ENCODE measurements at places on chromosomes 4 and X. TPM values are rescaled to one million over a fixed set of nuclear protein-coding genes. Genes with fewer than 3 reads are reported as not detected.

GRCh38 chr4:158810487-158811215 lies 41.8 kb downstream of the FNIP2 start:
- DNase-seq: no peak

- DNase-seq: no peak
Measured at GRCh38 chrX:133676344-133677122, 261.2 kb upstream of the GPC4 start.

GRCh38 chr4:53593765-53594164 lies 2.5 kb upstream of the LNX1 start:
- no peak for DNase-seq

DNA sequence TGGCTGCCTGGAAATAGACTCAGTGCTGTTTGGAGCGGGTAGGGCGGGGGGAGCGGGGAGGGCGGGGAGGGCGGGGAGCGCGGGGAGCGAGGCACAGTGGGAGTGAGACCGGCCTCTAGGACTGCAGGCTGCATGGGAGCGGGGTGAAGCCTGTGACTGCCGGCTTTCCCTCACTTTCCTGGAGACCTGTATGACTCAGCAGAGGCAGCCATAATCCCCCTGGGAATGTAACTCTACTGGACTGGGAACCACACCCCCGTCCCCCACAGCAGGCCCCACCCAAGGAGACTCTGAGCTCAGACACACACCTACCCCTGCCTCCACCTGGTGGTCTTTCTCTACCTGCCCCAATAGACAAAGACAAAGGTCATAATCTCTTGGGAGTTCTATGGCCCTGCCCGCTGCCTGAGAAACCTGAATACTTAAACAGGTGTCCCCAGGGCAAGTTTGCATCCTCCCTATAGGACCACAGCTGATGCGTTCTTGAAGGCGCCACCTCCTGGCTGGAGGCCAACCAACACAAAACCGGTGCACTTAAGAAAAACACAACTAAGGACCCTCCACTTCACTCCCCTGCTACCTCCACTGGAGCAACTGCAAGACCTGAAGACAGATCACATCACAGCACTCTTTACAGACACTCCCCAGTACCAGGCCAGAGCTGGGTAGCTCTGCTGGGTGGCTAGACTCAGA lies 18.0 kb downstream of the HDAC8 start:
- no peak for DNase-seq

DNA sequence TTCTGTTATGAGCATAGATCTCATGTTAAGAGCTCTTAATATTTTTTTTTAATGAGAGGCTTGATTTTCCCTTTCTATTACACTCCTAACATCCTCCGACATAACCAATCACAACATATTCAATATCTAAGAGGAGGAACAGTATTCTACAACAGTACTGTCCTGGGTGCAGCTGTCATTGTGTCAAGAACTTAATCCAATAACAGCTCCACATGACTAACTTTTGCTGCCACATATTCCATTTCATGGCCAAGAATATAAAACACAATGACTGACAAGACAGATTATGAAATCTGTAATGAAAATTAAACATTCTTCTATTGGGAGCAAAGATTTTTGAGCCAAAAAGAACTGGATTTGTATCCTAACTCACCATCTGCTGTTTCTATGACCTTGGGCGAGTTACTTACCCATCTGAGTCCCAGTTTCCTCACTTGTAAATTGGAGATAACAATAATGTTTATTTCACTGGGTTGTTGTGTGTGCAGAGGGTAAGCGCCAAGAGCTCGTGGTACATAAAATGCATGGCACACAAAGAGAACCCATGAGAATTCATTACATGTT lies 405.6 kb downstream of the SPRY1 start:
- DNase-seq: no peak

GRCh38 chr4:140702096-140702757 lies 54.0 kb downstream of the TBC1D9 start:
- DNase-seq: no peak

GRCh38 chr4:152308951-152309350 lies 226.9 kb downstream of the FBXW7 start:
- DNase-seq: no peak

GRCh38 chrX:39826813-39827543 lies 270.8 kb downstream of the BCOR start:
- no peak for DNase-seq

- DNase-seq: no peak
Measured at GRCh38 chr4:112381996-112382692, 85.0 kb downstream of the ALPK1 start.

DNA sequence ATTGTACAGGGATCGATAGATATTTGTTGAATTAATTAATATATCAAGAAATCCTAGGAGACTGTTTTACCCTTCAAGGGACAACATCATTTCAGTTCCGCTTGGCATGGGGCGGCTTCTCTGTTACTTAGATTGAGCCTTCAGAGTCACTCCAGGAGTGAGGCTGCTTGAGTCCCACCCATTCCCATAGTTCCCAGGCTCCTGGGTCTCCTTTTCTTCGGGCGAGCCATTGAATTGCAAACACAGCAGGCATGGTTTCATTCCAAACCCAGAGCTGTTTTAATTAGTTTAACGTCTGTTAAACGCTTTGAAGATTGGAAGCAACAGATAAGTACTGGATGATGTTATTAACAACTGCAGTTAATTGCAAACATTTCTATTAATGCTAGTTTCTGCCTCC lies 571 bp upstream of the EDA start:
- DNase-seq: no peak

DNA sequence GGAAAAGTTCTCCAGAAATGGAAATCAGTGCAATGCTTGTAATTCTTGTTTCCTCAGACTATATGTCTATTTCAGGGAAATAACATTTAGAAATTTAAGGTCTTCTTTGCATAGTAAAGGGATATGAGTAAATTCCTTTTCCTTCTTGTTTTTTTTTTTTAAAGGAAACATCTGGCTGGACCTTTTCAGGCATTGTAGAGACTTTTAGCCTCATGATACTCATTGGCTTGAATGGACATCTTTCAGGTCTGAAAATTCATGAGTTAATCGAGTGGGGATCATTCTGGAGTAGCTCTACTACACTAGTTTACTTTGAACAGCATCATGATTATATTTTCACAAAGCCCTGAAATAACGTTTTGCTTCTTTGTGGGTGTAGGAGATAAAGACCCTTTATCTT lies 88.6 kb upstream of the CBLL2 start:
- no peak for DNase-seq

- no peak for DNase-seq
Measured at GRCh38 chr4:54165438-54165837, 63.7 kb upstream of the PDGFRA start.

DNA sequence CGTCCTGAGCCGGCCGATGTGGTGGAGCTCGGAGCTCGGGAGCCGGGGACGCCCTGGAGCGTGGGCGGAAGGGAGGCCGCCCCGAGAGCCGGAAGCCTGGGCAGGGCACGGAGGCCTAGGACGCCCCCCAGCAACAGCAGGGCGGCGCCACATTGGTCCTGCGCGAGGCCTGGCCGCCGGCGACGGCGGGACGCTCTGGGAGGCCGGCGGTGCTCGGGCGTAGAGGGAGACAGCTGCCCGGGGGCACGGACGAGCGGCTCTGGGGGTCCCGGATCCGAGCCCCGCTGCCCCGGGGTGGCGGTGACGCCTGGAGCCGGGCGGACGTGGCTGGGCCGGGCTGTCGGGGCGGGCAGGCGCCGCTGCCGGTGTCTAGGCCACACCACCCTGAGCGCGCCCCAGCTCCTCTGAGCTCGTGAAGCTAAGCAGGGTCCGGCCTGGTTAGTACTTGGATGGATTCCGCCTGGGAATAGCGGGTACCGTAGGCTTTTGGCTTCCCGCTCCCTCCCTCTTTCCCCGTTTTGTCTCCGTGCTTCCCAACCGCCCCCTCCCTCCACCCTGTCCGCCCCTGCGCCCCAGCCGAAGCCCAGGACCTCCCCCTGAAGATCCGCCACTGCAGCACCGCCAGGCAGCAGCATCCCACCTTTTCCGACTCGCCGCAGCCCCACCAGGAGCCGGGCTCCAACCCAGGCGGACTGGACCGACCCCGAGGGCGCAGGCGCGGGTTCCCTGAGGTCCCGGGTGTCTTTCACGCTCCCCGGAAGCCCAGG lies 12.1 kb downstream of the FRG2 start:
- no peak for DNase-seq

DNA sequence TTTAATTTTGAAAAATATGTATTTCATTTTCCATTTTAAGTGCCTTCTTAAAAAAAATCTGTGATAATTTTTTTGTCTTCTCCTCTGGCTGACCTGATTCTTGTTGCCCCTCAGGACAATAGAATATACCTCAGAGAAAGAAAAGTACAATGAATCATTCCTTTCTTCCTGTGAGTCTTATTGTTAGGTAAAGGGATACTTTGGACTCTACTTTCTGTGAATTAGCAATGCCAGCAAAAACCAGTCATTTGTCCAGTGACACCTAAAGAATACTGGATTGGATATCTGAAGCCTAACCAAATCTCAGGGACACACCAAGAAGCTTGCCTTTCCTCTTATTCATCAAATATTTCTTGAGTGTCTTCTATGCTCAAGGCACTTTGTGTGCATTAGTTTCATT lies 102.1 kb downstream of the AREG start:
- DNase-seq: no peak

- no peak for DNase-seq
Measured at GRCh38 chrX:13688384-13688957, 457 bp upstream of the RAB9A start.

DNA sequence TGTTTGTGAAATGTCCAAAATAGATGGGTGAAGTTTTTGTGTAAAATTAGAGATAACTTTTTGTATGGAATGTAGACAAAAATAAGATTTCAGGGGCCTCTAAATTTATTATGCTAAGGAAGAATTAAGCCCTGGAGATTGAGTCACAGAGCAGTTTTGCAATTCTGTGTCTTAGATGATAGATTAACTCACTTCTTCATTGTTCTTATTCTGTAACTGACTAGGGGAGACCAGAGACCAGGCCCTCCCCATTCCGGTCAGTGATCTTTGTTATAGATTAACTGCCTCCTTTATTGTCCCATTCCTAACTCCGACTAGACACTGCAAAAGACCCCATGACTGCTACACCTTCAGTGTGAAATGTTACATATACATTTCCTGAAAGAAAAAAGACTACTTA lies 238.4 kb upstream of the TAPT1 start:
- no peak for DNase-seq

- DNase-seq: no peak
Measured at GRCh38 chr4:181701214-181701613, 542.0 kb upstream of the TENM3 start.

DNA sequence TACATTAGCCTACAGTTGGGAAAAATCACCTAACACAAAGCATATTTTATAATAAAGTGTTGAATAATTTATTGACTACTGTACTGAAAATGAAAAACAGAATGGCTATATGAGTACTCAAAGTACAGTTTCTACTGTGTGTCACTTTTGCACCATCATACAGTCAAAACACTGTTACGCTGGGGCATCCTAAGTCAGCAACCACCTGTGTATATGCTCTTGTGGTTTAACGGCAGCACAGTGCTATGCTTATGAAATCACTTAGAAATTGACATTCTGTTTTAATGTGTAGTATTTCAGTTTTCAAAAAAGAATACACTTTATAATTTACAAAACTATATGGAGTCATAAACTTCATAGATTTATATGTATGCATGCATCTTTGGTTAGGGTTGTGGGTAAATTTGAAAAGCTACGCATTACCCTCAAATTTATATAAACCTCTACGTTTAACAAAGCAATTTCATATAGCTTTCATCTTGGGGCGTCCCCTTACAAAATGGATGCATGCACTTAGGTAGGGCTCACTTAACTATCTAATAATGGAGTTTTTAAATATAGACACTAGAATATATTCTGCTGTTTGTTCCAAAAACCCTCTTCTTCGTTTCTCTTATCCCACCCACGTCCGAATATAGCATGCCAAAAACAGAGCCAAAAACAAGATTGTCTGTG lies 690 bp upstream of the NEIL3 start:
- no peak for DNase-seq

- no peak for DNase-seq
Measured at GRCh38 chr4:151485541-151486131, 76.7 kb downstream of the FHIP1A start.

DNA sequence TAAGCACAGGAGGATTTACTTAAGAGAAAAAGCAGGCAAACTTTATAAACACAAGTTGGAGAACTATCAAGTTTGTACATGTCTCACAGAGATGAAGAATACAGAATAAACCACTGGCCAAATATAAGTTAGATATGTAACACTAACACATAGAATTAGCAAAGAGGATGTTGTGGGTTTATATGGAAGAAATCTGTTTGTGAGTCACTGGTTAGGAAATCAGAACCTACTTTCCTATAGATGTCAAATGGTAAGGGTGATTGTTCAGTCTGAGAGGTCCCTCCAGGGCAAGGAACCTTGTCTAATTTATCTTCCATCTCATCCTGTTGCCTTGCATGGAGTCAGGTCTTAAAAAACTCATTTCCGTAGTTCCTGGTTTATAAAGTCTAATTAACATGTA lies 14.8 kb upstream of the ART3 start:
- no peak for DNase-seq

DNA sequence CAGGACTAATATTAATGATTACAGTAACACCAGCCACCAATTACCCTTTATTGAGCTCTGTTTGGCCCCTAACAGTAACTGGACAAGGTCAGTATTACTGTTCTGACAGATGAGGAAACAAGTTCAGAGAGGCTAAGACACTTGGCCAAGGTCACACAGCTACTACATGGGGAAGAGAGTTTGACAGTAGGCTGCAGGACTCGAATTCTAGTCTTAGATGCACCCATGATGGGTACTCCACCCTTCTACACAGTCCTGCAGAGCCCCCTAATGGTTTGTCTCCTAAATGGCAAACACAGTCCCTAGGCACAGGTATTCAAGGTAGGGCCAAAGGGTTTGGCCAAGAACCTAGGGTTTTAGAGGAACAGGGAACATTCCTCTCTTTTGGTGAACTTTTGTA lies 93.9 kb downstream of the NSUN7 start:
- no peak for DNase-seq

- DNase-seq: no peak
Measured at GRCh38 chr4:158785718-158786117, 16.9 kb downstream of the FNIP2 start.

MAGED4 gene
- total RNA-seq: 120 TPM

DLG3 gene
- total RNA-seq: 86.8 TPM

GAGE1 gene
- not detected for total RNA-seq

SLC7A11 gene
- total RNA-seq: 33.0 TPM

PPP1R2C gene
- total RNA-seq: not detected

TXK gene
- 0.41 TPM for total RNA-seq

RTL5 gene
- 4.1 TPM for total RNA-seq

NCAPG gene
- 5.7 TPM for total RNA-seq

ANKRD17 gene
- 70.5 TPM for total RNA-seq

STEEP1 gene
- total RNA-seq: 35.1 TPM

IL3RA gene
- total RNA-seq: 1.2 TPM

CFAP47 gene
- total RNA-seq: 5.3 TPM

GABRE gene
- total RNA-seq: 0.82 TPM

PLA2G12A gene
- 24.5 TPM for total RNA-seq

ZCCHC13 gene
- not detected for total RNA-seq

CDS1 gene
- 8.6 TPM for total RNA-seq

NWD2 gene
- total RNA-seq: 21.2 TPM

PRDM8 gene
- 26.9 TPM for total RNA-seq

FAM50A gene
- total RNA-seq: 21.2 TPM

STARD8 gene
- total RNA-seq: 1.6 TPM

CT45A2 gene
- not detected for total RNA-seq

Data from frontal cortex (tissue), 4 donors.